Upper lobe of left lung (tissue), 6 donors: ENCODE measurements at places on chromosomes 13 and 19.

DNA sequence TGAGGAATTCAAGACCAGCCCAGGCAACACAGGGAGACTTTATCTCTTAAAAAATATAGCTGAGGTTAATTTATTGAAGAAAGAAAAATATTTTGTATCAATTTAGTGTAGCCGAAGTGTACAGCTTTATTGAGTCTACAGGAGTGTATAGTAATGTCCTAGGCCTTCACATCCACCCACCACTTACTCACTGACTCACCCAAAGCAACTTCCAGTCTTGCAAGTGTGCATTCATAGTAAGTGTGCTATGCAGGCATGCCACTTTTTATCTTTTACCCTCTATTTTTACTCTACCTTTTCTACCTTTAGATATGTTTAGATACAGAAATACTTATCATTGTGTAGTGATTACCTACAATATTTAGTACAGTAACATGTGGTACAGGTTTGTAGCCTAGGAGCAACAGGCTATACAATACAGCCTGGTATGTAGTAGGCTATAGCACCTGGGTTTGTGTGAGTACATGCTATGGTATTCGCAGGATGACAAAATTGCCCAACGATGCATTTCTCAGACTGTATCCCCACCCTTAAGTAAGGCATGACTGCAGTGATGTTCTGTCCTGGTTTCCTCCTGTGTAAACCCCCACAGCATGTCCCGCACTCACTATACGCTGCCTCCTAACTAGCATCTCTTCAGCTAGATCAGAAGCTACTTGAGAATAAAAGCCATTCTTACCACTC lies 15.3 kb upstream of the ATP12A start:
- DNase-seq = no peak

DNA sequence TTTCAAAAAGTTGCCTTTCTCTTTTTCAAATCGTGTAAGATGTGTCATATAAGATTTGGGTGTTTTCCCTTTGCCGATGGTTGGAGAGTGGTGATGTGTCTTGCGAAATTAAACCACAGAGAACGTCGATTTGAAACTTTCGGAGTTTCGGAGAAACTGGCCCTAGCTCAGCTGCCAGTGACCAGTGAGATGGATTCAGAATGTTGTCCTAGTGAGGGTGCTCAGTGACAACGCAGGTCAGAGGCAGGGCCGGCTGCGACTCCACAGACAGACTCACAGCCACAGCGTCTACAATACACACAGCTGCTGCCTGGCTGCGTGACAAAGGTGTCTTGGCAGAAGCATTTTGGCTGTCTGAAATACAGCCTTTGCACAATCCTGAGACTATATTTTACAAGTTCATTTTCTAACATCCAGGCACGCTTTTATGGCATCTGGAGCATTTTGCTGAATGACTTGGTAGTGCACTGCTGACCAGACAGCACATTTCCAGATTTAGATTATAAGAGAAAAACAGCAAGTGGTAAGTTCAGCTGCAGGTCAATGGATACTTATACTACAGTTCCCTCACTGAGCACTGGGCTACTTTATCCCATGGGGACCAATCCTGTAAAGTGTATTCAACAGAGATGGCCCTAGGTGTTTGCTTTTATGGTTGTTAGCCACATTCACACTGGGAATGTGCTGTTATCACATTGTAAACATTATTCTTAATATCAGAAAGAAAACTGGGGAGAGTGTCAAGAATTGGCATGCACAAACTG lies 207.5 kb downstream of the KCNRG start:
- peak; percentile 37 for DNase-seq

DNA sequence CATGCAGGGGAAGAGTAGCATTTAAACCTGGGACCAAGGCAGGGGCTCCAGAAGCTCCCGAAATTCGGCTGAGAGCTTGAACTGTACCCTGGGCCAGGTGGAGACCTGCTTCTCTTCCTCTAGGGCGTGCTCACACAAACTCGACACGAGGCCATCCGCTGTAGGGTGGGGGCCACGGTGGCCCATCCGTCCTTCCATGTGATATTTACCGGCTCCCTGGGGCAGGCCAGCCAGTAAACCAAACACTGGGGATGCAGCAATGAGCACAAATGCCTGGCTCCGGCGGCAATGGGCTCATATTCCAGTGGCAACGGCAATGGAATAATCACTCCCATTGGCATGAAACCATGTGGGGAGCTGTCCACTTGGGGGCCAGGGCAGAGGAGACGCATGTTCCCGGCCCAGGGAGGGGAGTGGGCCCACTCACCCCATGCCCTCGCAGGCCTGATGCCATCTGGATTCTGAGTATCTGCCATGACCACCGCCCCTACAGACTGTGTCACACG lies 10.8 kb downstream of the SH3GL1 start:
- no peak for DNase-seq

DNA sequence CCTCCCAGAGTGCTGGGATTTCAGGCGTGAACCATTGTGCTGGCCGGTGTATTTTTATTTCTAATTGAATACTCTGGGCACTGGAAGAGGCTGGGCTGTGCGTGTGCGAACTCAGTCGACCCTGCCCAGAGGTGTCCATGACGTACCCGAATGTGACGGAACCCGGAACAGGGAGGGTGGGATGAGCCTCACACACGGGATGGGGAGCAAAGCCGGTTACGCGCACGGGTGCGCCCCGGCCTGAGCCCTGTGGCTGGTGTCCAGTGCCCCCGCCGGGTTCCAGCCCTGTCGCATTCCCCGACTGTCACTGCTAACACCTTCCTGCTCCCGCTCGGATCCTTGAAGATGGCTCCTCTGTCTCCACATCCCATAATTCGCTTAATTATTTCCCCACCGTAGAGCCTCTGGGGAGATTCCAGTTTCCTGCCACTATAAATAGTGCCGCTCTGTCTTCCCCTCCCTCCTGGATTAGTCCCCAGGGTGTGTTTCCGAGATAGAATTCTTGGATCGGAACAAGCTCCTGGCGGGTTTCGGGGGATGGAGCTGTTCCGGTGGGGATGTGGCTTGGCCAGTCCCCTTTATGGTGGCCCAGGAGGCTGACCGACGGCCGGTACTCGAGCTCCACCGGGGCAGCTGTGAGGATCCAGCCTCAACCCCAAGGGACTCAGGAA lies 22.0 kb downstream of the SBNO2 start:
- DNase-seq = peak; percentile 81

DNA sequence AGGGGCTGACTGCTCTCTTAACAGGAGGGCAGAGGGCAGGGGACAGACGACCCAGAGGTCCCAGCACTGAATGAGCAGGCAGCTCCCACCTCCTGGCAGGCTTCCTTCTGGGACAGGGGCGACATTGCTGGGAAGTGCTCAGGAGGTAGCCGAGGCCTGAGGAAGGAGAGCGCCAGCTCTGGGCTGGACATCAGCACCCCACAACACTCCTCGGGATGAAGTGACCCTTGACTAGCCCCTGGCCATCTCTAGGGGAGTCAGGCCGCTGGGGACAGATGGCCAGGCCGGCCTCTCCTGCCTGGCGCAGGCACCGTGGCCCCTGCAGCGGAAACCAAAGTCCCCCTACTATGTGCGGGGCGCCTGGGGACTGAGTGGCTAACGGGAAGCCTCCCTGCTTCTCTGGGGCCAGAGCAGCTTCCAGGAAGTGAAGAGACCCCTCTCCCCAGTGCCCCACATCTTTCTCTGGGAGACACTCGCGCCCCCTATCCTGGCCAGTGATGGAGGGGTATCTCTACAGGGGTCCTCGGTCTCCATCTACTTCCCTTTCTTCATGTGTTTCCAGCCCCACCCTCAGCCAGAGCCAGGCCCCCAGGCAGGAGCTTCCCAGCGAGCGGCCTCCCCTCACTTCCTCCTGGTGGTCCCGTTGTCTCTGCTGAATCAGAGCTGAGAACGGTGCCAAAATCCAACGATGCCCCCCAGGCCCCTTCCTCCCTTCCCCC lies 10.1 kb downstream of the PRR36 start:
- DNase-seq = no peak

- DNase-seq = peak; percentile 81
Observed at GRCh38 chr13:113491418-113491883, 940 bp upstream of the DCUN1D2 start.

DNA sequence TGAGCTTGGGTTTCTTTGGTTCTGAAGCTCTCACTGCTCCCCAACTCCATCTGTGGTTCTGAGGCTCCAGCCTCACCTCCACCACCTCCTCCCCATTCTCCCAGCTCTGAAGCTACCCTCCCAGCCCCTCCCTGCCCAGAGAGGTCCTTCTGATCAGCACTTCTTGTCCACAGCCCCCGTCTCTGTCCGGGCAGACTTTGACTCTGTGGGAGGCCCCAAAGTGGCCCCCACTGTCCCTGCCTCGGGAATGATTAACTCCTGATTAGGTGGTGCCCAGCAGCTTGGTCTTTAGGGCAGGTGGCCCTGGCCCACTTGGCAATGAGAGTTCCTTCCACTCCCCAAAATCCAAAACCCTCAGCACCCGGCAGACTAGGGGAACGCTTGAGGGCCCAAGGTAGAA lies 14.4 kb downstream of the EVI5L start:
- no peak for DNase-seq

- DNase-seq = no peak
Observed at GRCh38 chr13:66171920-66172319, 1058.2 kb downstream of the PCDH9 start.

GRCh38 chr13:93001866-93002461 lies 224.6 kb upstream of the GPC6 start:
- DNase-seq = no peak

DNA sequence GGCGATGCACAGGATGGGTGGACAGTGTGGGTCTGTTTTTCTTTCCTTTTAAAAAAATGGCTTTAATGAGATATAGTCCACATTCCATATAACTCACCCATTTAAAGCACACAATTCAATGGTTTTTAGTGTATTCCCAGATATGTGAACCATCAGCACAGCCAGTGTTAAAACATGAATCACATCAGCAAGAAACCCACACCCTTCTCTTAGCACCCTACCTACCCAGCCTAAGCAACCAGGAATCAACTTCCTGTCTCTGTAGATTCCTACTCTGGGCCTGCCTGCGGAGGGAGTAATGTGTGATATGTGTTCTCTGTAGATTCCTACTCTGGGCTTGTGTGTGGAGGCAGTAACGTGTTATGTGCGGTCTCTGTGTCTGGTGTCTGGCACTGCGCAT lies 11.9 kb downstream of the TMEM255B start:
- DNase-seq = no peak
